Stomach (tissue), 19 donors: ENCODE measurements at places on chromosomes 2 and 18. TPM values are rescaled to one million over a fixed set of nuclear protein-coding genes. Genes with fewer than 3 reads are reported as not detected.

ASXL3 gene
- polyA plus RNA-seq, result 0.28 TPM

SERPINB13 gene
- not detected for polyA plus RNA-seq

FKBP7 gene
- polyA plus RNA-seq, result 4.4 TPM

NT5DC4 gene
- polyA plus RNA-seq, result not detected

IL36B gene
- not detected for polyA plus RNA-seq

NRP2 gene
- polyA plus RNA-seq, result 0.92 TPM

VWA3B gene
- polyA plus RNA-seq, result 0.46 TPM

LYPD6 gene
- polyA plus RNA-seq, result 3.5 TPM

STPG4 gene
- not detected for polyA plus RNA-seq

EDAR gene
- polyA plus RNA-seq, result not detected

GRCh38 chr2:62361964-62362363 is 144.0 kb downstream of the TMEM17 start:
- DNase-seq, result no peak

DNA sequence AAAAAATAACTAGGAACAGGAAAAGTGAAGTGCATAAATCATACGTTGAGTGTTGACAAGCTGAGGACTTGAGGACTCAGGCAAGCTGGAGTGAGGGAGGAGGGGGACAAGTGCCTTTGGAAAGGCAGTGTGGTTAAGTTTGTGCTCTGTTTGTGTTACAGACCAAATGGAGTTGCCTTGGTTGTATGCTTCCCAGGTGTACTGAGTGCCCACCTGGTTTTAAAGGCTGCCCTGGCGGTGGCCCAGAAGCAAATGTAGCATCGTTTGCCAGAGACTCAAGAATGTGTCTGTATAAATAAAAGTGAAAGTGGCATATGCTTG is 240.9 kb downstream of the PRKCE start:
- peak; percentile 32 for DNase-seq

DNA sequence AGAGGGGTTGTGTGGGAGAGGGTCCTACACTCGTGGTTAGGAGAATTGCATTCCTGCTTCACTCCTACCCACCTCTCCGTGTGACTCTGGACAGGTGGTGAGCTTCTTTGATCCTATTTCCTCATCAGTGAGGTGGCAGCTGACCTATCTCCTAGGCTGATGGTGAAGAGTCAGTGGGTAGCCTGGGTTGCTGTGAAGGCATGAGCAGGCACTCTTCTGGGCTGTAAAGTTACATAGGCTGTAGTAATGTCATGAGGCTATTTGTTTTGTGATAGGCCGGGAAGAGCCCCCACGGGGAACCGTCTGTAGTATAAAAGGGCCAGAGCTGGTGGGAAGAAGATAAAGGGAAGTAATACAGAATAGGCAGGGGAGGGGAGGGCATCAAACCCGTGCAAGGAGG is 83.8 kb downstream of the TMEM247 start:
- no peak for DNase-seq

GRCh38 chr18:35582899-35583558 is 1.5 kb downstream of the GALNT1 start:
- DNase-seq, result no peak

DNA sequence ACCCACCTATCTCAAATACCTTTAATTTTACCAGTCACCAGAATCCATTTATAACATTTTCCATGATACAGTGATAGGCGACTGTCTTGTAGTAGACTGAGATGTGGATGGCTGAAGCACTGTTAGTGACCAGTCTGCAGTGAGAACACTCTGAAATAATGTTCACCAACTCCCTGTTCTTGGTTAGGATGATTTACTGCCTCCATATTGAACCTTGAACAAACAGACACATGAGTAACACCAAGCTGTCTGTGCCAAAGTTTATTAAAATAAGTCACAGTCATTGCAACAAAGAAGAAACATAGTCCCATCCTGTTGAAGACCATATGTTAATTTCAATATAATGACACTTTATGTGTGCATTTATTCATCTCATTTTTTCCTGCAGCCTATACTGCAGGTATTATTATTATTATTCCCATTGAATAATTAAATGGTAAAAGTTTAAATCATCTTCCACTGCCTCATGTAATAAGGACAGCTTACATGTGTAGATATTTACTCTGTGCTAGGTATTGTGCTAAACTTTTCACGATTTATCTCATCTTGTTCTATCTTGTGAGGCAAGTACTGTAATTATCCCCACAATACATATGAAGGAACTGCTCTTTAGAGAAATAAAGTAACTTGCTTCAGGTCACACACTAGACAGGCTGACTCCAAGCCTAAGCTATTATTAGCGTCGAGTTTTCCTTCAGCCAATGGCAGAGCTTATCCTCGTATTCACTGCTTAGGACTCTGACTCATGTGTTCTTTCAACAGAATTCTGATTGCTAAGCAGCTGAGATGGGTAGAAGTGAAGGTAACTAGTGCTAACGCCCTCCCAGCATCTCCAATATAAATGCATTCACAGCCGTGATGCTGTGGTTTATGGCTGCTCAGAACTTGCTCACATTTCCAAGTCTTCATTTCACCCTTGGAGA is 62.5 kb downstream of the ONECUT2 start:
- no peak for DNase-seq

- no peak for DNase-seq
Measured at GRCh38 chr2:165601928-165602521, 132.5 kb downstream of the CSRNP3 start.

- DNase-seq, result no peak
Measured at GRCh38 chr2:113046465-113046864, 6.2 kb downstream of the IL36B start.

- no peak for DNase-seq
Measured at GRCh38 chr2:159022019-159022418, 53.6 kb downstream of the TANC1 start.

GRCh38 chr2:24671230-24671629 is 122.0 kb downstream of the PTRHD1 start:
- DNase-seq, result no peak

- DNase-seq, result no peak
Measured at GRCh38 chr18:55390898-55391297, 197.1 kb downstream of the TCF4 start.

GRCh38 chr2:97714084-97714949 is 941 bp downstream of the ZAP70 start:
- no peak for DNase-seq

GRCh38 chr2:168851674-168852320 is 38.4 kb downstream of the SPC25 start:
- peak; percentile 36 for DNase-seq

- no peak for DNase-seq
Measured at GRCh38 chr18:28485918-28486317, 309.0 kb upstream of the CDH2 start.

- no peak for DNase-seq
Measured at GRCh38 chr2:69221960-69222751, 164.9 kb downstream of the GFPT1 start.

DNA sequence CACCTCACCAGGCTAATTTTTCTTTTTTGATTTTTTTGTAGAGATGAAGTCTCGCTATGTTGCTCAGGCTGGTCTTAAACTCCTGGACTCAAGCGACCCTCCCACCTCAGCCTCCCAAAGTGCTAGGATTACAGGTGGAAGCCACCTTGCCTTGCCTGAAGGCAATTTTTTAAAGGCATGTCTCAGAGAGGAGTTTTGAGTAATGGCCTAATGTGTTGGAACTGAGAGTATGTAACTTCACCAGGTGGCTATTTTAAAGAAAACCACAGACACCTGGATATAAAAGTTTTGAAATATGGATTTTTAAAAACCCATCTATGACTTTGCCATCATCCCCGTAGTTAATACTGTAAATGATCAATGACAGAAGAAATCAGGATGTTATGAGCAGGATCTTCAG is 119.8 kb upstream of the ATP8B1 start:
- DNase-seq, result no peak
